ENCODE measurements at places on chromosomes 13 and 19. TPM values are rescaled to one million over a fixed set of nuclear protein-coding genes. Genes with fewer than 3 reads are reported as not detected.

Gene AXL
- 30.3 TPM for total RNA-seq

Gene SLC15A1
- total RNA-seq: 2.0 TPM

Gene KDM4B
- total RNA-seq: 43.7 TPM

Gene HSH2D
- 2.3 TPM for total RNA-seq

Gene SLC17A7
- 1.1 TPM for total RNA-seq

- DNase-seq: no peak
These were observed 19.6 kb downstream of the FUZ start for GRCh38 chr19:49793561-49793840.

DNA sequence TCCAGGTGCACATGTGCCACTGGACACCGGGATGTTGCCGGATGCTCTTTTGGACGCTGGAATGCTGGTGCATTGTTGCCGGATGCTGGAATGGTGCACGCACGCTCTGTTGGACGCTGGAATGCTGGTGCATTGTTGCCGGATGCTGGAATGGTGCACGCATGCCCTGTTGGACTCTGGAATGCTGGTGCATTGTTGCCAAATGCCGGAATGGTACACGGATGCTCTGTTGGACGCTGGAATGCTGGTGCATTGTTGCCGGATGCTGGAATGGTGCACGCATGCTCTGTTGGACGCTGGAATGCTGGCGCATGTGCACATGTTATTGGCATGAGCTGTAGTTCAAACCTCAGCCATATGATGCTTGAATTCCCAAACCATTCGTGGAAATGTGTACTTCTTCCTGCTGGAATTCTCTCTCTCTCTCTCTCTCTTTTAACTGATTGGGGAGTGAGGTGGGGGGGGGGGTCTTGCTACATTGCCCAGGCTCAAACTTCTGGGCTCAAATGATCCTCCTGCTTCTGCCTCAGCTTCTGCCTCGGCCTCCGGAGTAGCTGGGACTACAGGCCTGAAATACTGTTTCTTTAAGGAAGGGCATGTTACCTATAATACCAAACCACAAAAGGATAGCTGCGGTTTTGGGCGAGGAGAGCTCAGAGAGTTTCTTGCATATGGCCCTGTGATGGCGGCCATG is 1.2 kb upstream of the MCF2L start:
- DNase-seq: no peak

DNA sequence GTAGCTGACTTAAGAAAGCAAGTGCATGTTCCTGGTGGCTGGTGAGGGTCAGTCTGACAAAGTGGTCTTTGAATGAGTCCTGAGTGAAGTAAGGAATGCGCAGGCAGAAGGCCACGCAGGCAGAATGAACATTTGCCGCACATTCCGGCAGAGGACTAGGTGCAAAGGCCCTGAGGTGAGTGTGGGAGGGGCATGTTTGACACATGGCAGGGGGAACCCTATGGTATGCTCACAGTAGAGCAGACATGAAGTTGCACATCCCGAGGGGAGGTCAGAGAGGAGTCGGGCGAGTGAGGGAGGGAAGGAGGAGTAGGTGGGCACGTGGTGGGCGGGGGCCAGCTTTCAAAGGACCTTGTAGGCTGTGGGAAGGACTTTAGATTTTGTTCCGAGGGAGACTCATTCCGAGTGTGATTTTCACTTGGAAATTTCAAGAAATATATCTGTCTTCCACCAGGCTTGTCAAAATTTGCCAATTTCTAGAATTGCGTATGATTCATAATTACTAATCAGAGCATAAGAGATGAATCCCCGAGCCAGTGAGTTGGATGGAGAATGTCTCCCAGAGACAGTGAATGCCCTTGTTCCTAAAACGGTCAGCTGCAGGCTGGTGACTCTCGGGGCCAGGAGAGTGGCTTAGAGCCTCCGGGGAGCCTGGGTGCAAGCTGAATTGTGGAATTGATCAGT is 40.3 kb downstream of the ERICH6B start:
- no peak for DNase-seq

GRCh38 chr19:15371119-15371518 is 8.5 kb downstream of the AKAP8 start:
- no peak for DNase-seq

- DNase-seq: no peak
These were observed 17.9 kb upstream of the EPHX3 start for GRCh38 chr19:15249972-15250639.

DNA sequence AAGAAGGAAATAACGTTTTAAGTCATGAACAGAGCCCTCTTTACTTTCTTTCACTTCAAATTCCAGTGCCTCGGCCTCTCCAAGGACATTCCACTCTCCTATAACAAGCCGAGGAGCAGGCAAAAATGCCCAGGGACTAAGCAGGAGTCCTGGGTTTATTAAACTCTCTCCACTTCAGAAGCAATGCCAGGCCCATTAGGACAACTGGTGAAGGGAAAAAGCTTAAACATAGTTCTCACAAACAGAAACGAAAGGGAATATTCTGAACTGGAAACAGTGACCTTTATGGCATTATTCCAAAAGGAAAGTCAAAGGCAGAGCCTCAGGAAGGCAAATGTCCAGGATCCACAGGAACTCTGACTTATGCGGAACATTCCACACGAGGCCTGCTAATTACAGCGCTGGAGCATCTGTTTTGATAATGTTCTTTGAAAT is 30.9 kb upstream of the MED4 start:
- DNase-seq: no peak

GRCh38 chr13:82615043-82615442 is 1267.2 kb downstream of the SLITRK1 start:
- no peak for DNase-seq

DNA sequence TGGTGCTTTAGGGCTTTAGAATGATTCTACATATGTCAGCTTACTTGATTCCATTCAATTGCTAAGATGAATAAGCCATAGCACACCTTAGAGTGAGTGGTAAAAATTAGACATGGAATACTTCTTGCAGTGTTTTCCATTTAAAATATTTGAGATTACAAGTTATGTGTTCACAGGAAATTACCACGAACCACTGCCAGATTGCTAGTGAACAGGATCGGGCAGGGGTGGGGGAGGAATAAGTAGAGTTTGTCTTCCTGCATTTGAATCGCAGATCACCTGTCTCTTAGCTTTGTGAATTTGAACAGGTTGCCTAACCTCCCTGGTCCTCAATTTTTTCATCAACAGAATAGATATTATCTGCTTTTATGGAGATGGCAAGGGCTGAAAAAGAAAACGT is 124.6 kb downstream of the GGACT start:
- DNase-seq: no peak

GRCh38 chr19:50513746-50514345 is at the start of gene ASPDH:
TSS of gene ASPDH (minus strand) at chr19:50513913. CDS start at chr19:50513823, 90 bp downstream.
- no peak for DNase-seq

GRCh38 chr13:77853703-77854102 is 64.9 kb downstream of the EDNRB start:
- peak; percentile 59 for DNase-seq

- DNase-seq: peak; percentile 72
These were observed 67.4 kb downstream of the GGACT start for GRCh38 chr13:100520936-100521850.

DNA sequence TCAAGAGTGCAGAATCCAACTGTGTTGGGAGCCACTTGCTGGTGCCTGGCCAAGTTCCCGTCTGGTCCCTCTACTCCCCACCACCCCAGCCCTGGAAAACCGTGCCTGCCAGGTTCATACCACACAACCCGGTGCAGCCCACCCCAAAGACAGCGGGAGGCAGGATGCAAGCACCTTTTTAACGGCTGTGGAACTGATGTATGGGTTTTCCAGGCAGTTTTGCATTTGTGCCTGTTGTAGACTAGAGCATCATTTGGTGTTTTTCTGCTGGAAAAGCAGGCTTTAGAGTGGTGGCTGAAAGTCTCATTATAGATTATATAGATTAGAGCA is 13.5 kb downstream of the TFDP1 start:
- DNase-seq: peak; percentile 18

DNA sequence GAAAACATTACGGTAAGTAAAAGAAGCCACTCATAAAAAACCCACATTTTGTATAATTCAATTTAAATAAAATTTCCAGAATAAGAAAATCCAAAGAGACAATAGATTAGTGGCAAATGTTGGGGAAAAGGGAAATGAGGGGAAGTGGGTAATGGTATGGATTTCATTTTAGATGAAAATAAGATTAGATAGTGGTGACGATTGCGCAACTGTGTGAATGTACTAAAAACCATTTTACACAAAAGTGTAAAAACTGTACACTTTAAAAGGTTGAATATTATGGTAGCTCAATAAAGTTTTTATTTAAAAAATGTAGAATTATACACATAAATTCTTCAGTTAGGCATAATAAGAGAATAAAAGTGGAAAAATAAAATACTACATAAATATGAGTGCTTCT is 3.7 kb downstream of the MBD3L1 start:
- DNase-seq: no peak

- no peak for DNase-seq
These were observed 619 bp downstream of the MEF2B start for GRCh38 chr19:19169236-19170052.

DNA sequence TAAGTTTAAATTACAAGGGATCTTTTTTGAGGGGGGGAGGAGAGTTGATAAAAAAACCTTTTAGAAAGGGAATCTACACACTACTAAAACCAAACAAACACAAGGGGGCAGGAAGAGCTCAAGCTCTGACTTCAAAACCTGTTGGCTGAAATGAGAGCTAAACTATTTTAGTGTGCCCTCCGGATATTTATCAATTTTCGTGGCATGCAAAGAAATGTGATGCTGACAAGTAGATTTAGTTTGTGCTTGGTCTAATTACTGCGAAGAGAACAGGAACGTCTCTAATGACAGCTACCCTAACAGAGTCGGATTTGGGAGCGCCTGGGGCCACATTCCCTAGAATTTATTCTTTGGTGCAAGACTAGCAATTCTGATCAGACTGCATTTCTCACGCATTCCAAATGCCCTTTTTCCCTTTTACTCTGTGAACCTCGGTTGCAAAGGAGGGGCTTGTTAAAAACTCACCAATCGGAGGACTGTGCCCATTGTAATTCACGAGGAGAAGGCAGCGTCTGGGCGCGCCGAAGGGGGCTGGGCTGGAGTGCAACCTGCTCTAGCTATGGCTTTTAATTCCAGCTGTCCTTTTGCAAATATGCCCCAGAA is 802 bp upstream of the FREM2 start:
- peak; percentile 83 for DNase-seq

GRCh38 chr13:90270226-90270625 is 1077.3 kb upstream of the MIR17HG start:
- DNase-seq: no peak

DNA sequence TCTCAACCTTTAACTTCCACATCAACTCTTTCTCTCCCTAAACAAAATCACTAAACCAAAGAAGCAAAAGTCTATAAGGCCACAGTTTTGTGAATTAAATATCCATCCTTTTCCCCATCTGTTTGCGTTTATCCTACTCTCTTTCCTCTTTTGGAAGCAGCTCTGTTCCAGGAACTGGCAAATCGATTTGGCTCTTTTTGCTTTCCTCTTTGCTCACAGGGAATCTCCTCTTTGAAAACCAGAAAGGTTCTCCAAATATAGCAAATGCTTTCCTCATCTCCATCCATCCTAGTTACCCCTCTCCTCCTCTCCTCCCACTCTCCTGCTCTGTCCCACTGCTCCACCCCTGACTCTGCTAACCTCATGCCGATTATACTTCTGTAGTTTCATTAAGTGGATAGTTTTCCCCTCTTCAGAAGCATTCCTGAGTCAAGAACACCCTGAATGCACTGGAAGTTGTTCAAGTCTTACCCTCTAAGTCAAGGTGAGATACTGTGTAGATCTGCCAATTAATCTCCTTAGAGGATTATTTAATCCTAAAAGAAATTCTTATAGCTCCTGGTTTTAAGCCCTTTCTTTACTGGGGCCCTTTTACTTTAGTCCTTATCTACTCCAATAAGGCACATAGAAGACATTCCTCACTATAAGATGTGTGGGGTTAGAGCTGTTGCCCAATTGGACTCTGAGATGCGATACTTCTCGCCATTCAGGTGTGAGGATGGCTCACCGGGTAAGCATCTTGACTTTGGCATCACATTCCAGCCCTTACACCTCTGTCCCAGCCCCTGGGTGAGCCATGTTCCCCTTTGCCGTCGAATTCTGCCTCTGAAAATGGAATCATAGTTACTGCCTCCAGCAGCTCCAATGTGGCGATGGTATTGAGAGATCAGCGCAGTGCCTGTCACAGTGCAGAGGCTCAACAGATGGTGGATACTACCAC is 67.6 kb downstream of the COL4A2 start:
- no peak for DNase-seq

GRCh38 chr19:2132731-2133490 is 18.5 kb downstream of the AP3D1 start:
- DNase-seq: no peak

DNA sequence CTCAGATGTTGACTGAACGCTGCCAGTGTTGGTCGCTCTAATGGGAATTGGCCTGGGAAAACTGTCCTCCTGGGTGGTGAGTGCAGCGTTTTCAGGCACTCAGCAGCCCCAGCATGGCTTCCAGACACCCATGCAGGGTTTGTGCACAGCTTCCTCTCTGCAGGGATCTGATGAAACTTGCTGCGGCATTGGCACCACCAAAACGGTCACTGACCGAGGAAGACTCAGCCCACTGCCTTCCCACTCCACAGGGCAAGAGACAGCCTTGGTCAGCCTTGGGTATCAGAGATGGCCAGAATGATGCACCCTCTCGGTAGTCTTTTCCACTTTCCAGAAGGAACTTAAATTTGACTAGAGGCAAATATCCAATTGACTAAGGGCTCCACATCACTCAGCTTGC is 398.9 kb downstream of the IRS2 start:
- DNase-seq: no peak

DNA sequence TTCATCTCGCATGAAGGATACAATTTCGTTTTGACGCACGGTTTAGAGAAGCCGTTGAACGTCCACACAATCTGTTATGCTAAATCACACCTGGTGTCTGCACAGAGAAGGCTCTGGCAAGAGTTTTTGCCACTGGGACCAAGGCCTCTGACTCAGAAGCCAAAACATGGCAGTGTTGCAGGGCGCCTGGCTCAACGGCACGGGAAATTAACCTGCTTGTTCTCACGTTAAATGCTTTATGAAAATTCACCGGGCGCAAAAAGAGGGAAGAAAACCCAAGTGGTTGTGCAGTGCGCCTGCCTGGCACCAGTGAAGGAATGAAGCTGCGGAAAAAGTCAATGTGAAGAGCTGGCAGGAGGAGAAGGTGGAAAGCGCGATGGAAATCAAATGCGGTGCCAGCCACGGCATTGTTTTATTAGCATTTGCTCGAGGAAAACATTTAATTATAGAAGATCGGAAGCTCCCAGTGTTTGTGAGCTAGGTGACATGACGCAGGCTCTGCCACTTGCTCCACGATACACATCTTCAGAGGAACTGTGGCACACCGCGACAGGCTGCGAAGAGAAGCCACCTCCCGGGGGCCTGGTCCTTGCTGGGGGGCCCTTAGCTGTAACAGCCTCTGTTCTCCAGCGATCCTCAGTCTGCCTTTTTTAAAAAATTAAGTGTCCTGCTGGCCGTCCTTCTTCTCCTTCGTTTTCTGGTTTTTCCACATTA is 126.2 kb downstream of the ZIC5 start:
- no peak for DNase-seq

GRCh38 chr19:6678690-6679109 is 8.7 kb upstream of the TNFSF14 start:
- DNase-seq: no peak

- DNase-seq: no peak
These were observed 48.1 kb downstream of the ZC3H13 start for GRCh38 chr13:46004491-46004890.

Data from H9 (cell line).